ENCODE measurements at places on chromosomes 5 and 9.

DNA sequence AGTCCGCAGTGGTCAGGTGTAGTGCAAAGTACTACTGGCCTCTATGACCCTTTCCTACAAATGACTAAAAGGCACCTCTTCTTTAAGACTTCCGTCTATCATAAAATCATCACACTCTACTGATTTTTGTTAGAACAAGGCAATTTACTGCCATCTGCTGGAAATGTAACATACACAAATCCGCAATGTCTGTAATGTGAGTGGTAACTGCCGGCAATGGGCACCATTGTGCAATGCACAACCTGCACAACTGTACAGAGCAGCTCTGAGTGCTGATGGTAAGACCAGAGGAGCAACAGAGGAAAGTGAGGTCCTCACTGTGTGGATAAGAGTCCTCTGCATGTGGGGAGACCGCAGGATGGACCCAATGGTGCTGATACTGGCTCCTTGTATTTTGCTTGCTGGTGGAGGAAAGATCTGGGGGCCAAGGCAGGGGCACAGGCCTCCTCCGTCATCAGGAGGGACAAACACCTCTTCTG is 103.7 kb downstream of the ATPSCKMT start:
- DNase-seq: peak; percentile 53

GRCh38 chr9:77810637-77811119 is 162.6 kb upstream of the GNA14 start:
- no peak for DNase-seq

GRCh38 chr9:121604242-121604641 is 47.2 kb upstream of the DAB2IP start:
- DNase-seq: no peak

GRCh38 chr5:14813747-14814146 is 57.8 kb downstream of the ANKH start:
- no peak for DNase-seq

DNA sequence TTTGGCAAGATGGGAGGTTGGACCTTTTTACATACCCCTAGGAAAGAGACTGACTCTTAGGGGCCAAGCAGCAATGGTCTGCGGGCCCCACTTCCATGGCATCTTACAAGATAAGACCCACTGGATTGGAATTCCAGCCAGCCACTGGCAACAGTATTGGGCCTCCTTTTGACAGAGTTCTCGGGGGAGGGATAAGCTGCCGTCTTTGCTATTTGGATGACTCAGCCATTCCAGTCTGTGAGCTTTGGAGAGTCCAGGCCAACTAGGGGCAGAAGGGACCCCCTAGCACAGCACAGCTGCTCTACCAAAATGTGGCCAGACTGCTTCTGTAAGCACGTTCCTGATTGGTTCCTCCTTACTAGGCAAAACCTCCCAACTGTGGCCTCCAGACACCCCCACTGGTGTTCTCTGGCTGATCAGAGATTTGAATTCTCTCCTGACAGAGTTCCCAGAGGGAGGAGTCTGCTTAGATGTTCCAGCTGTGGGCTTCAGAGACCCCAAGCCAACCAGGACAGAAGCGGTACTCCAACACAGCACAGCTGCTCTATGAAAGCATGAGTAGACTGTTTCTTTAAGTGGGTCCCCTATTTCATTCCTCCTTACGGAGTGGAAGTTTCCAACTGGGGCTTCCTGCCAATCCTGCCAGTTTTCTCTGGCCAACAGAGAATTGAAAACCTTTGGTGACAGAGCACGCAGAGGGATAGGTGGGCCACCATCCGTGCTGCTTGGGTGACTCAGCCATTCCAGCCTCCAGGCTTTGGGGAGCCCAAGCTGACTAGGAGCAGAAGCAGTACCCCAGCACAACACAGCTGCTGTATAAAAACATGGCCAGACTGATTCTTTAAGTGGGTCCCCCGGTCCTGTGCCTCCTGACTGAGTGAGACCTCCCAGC is 672.1 kb upstream of the RIOK2 start:
- no peak for DNase-seq

GRCh38 chr9:78133751-78134150 is 102.1 kb upstream of the CEP78 start:
- no peak for DNase-seq

DNA sequence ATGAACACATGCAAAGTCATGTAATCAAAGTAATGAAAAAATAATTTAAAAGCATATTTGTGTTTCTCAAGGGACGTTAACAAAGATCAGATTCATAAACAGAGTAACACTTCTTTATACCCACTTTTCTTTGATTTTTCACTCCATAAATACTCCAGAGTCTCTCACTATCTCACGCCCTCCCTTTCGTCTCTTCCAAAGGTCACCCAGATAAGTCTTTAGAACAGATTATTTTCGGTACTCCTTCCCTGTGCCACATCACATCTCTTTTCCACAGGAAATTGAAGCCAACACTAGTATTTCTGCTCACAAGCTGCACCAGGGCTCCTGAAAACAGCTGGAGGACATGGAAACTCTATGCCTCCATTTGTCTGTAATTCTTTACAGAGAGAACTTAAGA is 15.4 kb upstream of the ALDOB start:
- no peak for DNase-seq

- DNase-seq: no peak
These were observed 127.2 kb downstream of the PDE8B start for GRCh38 chr5:77337686-77338085.

- peak; percentile 37 for DNase-seq
These were observed 99.0 kb downstream of the GTF3C4 start for GRCh38 chr9:132768932-132769905.

- DNase-seq: no peak
These were observed 652.6 kb downstream of the CETN3 start for GRCh38 chr5:89756955-89757354.

DNA sequence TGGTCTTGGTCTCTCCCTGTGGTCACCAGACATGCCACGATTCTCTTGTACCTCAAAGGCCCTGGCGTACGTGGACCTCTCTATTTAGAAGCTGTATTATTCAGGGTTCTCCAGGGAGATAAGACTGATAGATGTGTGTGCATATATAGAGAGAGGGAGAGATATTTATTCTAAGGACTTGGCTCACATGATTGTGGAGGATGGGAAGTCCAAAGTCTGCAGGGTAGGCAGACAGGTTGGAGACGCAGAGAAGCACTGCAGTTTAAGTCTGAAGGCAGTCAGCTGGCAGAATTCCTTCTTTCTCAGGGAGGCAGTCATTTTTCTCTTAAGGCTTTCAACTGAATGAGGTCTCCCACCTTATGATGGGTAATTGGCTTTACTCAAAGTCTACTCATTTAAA is 16.3 kb downstream of the C9orf57 start:
- no peak for DNase-seq

GRCh38 chr9:105205787-105206495 is 38.5 kb upstream of the SLC44A1 start:
- DNase-seq: peak; percentile 43

GRCh38 chr5:138870611-138871010 is 4.5 kb downstream of the LRRTM2 start:
- DNase-seq: no peak

DNA sequence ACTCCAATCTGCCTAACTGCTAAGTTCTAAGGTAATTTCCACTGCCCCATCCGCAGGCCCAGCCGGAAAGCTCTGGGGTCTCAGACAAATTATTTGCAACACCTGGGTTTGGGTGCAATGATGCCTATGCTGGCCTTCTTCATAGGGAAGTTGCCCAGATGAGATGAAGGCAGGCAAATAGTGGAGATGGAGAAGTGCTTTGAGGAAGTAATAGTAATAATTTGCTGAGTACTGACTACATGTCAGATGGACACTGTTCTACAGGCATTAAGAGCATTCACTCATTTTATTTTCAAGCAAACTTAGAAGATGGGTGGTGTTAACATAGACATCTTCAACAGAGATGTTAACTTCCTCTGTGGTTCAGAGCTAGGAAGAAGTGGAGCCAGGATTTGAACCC is 3.8 kb downstream of the PCDH12 start:
- no peak for DNase-seq

DNA sequence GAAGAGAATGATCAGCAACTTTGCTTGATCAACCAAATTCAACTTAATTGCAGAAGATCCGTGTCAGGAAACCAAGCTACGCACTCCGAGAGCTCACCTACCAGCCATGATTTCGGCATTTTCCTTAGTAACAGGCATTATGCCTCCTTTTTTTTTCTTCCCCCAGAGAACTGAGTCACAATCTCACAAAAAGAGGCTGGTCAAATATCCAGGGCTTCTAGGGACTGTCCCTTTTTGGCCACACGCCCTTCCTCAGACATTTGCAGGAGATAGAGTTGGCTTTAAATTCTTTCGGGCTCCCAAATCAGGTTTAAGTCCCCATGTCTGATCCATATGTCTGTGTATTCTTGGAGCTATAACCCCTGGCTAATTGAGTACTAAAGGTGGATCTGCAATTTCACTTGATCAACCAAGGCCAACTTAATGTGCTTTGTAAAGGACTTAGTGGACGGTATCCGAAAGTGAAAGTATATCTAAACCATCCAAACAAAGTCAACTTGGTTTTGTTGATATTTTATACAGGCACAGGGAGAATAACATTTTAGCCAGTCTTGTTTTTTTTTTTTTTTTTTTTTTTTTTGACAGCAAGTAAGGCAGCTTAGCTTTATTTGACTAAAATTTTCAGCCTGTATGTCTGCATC is 100.8 kb upstream of the TBCA start:
- no peak for DNase-seq

DNA sequence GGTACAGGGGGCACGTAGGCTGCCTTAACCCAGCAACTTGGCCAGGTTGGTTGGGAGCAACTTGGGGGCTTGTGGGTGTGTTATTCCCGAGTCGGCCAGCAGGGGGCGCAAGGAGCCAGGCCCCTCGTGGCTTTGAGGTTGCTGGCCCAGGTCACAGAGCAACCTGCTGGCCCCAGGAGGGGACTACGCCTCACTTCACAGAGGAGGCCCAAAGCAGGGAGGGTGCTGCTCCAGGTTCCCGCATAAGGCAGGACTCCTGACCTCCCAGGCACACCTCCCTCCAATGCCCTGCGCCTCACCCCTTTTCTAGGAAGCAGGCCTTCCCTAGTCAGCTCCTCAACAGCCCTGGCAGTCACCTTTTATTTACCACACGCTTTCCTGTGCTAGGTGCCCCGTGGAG is 18.1 kb downstream of the KYAT1 start:
- DNase-seq: peak; percentile 93

- DNase-seq: no peak
These were observed 1242.9 kb upstream of the CDH6 start for GRCh38 chr5:29950416-29951145.

- no peak for DNase-seq
These were observed 75.2 kb upstream of the COX7C start for GRCh38 chr5:86542532-86542931.

GRCh38 chr9:98516897-98517503 is 191.7 kb downstream of the GABBR2 start:
- no peak for DNase-seq

DNA sequence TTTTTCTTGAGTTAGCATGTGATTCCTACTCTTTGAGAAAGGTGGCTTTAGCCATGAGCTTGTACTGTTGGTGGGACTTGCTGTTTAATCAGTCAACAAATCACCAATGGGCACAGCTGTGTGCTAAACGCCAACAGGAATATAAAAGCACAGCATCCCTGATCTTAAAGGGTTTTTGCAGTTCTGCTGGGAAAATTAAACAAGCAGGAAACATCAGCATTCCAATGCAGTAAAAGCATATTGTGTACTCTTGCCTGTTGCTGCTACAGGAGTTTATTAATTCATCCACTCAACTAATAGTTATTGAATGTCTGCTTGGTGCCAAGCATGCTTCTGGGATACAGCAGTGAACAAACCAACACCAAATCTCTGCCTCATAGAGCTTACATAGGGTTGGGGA is 27.4 kb upstream of the F2RL1 start:
- DNase-seq: no peak

DNA sequence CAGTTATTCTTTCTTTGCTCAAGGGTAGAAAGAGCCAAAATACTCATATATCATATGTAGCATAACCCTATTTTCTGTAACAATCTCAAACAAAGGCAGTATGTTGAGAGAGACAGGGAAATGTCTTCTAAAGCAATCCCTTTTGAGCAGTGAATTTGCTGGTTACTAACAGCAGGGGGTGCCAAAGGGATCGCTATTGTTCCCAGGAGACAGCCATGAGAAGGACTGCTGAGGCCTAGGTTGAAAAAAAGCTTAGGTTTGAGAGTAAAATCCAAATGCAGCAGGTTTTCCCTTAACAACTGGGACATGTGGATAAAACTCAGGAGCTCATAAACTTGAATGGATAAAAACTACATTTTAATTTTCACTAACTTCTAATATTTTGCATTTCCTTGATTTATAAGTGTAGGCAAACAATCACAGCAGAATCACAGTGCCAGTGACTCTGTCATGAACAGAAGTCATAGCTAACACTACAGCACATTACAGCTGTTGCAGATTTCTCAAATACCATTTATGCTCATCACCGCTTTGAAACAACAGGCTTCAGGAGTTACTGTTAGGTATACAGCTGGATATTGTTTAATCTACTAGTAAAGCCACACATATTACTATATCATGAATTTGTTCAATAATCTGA is 148.4 kb downstream of the MAPKAP1 start:
- DNase-seq: peak; percentile 58

DNA sequence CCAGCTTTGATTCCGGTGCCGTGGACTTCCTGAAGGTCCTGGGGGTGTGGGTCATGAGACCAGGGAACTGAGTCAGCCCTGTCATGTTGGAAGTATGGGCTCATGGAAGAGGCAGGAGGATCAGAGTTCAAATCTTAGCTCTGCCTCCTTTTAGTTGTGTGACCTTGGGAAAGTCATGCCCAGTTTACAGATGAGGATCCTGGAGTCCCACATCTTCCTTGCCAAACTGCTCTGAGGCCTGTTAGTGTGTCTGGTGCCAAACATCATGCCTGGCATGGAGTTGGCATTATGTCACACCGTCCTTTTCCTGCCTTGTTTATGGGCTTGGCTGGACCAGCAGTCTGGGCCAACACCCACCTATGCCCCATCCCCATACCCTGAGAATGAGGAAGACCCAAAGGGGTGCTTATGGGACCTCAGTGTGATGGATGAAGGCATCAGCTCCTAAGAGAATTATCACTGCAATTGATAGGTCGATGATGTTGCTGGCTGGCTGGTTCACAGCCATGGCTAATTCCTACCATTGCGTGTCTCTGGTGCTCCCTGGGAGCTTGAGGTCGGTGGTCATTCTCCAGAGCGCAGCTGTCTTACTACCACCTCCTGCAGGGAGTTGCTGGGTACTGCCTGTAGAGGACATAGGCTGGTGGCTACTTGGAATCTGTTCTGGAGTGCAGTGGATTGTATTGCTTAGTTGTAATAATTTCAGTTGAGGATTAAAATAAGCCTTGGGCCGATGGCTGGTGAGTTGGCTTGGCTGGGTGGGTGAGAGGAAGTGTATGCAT is 140.5 kb upstream of the PITX1 start:
- DNase-seq: peak; percentile 27

- DNase-seq: peak; percentile 91
These were observed 168.5 kb downstream of the ACTL7B start for GRCh38 chr9:108687006-108687987.
